Type B pancreatic cell (in vitro differentiated cells): ENCODE measurements at places on chromosomes 1 and 21.

GRCh38 chr1:194684636-194685035, 1498.2 kb upstream of the B3GALT2 start:
- DNase-seq = no peak

GRCh38 chr1:17102232-17102631, 17.0 kb downstream of the PADI2 start:
- no peak for DNase-seq

- DNase-seq = no peak
Measured at GRCh38 chr1:31915438-31915837, 22.7 kb downstream of the PTP4A2 start.

GRCh38 chr1:153680120-153680403, 1.6 kb downstream of the NPR1 start:
- no peak for DNase-seq

- no peak for DNase-seq
Measured at GRCh38 chr1:176656257-176656995, 193.5 kb downstream of the PAPPA2 start.

- DNase-seq = no peak
Measured at GRCh38 chr1:198919667-198920398, 281.0 kb downstream of the PTPRC start.

- no peak for DNase-seq
Measured at GRCh38 chr1:51345300-51345687, 14.9 kb upstream of the TTC39A start.

DNA sequence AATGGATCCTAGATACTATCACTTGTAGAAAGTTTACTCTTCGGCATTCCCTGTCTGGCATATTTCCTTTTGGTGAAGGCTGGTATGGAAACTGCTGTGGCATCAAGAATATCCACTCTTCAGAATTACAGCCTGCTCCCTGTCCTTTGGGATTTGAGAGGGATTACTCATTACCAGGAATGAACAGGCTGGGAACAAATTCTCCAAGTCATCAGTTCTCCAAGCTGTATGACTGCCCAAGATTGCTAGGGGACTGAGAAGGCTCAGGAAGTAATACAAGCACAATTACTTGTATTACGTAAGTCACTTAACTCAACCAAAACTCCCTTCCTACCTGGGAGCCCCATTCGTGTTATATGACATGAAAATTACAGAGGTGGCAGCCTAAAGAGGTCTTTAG, 49.6 kb downstream of the CD58 start:
- no peak for DNase-seq

DNA sequence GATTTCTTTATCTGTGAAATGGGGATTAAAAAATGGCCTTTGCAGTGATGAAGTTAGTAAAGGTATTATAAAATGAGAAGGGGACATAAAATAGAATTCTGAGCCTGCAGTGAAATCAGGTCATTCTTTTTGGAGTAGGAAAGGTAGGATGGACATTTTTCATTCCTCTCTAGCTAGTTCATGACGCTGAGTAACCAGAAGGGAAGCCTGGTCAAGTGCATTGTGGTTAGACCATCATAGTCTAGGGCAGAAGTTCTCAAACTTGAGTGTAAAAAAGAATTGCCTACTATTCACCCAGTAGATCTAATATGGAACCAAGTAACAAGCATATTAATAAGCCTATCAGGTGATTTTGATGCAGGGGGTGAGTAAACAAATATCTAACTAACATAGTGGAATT, 50.8 kb downstream of the TGFB2 start:
- DNase-seq = no peak

DNA sequence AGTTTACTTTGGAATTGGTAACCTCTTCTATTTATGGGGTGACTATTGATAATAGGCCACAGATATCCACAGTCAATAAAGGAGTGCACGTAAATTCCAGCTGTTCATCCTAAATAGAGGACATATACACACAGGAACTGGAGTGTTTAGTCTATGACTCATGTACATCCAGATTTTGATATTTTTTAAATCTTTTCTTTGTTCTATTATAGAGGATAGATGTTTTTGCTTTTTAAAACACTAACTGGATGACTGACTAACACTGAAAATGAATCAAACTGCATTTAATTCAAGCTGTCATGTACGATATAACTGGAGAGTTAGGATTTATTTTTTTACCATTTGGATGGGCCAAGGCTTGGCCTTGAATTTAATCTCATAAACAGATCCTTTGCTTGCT, 45.9 kb downstream of the RGL1 start:
- no peak for DNase-seq

DNA sequence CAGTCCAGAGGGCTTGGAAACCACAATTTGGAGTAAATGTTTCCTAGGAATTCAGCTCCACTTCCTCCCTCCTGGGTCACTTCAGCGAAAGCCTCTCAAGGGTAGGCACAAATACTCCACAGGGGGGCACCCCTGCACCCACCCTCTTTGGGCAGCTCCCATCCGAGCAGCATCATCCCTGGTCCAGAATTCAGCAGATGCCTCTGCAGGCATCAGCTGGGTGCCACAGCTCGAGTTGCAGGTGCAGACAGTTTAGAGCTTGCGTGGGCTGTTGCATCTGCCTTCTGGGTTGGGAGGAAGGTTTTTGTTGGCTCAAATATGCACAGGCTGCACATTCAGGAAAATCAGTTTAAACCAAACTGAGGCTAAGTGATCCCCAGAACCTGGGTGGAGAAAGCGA, 25.0 kb downstream of the KANK4 start:
- no peak for DNase-seq
